ENCODE measurements at places on chromosomes 3 and 15. TPM values are rescaled to one million over a fixed set of nuclear protein-coding genes. Genes with fewer than 3 reads are reported as not detected.

- no peak for DNase-seq
These were observed 39.0 kb downstream of the U2SURP start for GRCh38 chr3:143040261-143040879.

DNA sequence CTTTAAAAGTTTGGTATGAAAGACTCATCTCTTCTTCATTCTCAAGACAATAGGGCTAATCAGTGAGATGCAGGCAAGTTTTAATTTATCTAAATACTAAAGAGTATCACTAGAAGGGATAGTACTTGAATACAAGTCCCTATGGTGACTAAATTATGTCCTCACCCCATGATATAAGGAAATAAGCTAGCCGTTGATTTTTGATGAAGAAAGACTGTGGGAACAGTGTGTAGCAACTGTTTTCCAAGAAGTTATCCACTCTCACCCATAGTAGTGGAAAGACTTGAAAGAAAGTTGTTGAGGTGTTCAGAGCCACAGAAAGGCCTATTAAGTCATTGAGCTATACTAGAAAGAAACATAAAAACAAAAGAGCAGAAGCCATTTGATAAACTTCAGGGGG, 36.7 kb downstream of the PIK3CA start:
- DNase-seq = no peak

GRCh38 chr3:120864541-120864940, 43.5 kb upstream of the STXBP5L start:
- no peak for DNase-seq

- no peak for DNase-seq
These were observed 47.4 kb downstream of the CBLB start for GRCh38 chr3:105821433-105821832.

DNA sequence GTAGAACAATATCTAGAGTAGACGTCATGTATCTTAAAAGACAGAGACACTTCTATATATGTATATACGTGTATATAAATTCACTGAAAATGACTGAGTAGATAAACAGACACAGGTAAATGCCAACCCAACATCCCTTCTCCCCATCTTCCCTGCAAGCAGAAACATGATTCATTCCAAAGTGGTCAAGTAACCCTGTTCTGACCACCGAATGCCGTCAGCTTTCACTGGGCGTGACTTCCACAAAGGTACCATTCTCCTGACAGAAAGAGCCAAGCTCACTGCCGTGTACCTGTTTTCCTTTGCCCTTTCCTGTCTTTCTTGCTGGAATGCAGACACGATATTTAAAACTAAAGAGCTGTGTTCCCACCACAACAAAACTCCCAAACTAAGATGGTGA, 76.7 kb downstream of the TAFA4 start:
- DNase-seq = no peak

DNA sequence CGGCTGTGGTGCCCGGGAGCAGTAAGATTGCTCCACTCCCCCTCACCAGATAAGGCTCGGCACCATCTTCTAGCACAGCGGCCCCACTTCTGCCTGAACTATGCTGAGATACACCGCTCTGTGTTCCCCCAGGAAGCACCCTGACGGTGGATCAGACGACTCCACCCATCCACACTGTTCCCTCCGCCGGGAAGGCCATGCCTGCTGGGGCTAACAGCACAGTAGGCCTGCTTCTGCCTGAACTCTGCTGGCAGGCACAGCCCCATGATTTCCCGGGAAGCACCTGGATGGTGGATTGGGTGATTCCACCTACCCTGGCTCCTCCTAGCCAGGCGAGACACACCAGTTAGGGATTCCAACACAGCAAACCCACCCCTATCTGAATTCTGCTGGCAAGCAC, 36.3 kb upstream of the PPM1L start:
- DNase-seq = no peak

DNA sequence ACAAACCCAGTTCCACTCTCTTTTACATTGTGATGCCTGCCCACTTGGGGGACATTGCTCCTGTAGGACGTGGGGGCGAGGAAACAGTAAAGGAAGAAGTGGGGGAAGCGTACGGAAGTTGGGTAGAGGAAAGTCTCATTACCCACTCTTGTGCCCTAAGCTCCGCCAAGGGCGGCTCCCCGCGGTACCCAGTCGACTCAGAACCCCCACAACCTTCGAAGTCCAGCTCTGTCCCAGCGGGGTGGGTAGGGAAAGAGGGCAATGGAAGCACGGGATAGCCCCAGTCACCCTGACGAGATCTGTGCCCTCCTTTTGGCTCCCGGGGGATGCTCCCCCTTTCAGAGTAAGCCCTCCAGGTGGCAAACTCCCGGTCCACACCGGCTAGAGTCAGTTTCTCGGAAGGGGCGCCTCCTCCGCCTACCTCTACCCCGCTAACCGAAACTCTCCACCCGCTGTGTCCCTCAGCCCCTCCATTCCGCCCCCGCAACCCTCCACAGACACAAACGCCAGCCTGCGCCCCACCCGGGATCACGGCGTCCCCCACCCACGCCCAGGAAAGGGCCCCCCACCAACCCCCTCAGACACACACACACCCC, 527 bp downstream of the CSNK1G1 start:
- peak; percentile 43 for DNase-seq

- DNase-seq = no peak
These were observed 51.7 kb downstream of the CADPS start for GRCh38 chr3:62823461-62824050.

- no peak for DNase-seq
These were observed 30.1 kb upstream of the CAPN3 start for GRCh38 chr15:42329161-42329560.

DNA sequence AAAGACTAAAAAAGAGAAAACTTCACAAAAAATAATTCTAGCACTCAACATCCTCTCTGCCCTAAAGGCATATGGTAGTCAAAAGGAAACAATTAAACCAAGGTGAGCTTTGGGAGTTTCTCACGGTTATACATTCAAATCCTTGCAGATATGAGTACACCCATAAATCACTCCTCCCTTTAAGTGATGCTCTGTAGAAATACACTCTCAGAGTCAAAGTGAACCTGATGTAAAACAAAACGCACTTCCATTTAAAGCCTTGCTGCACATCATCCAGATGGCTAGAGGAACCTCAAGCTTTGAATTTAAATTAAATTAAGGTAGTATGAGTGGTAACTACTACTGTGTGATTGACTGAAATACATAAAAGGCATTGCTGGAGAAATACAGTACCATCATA, 36.0 kb upstream of the AADAC start:
- DNase-seq = no peak

ABI3BP gene
- total RNA-seq = 5.2 TPM

PCOLCE2 gene
- 9.6 TPM for total RNA-seq

EXD1 gene
- total RNA-seq = not detected

TASOR gene
- total RNA-seq = 56.4 TPM

DNAH1 gene
- total RNA-seq = 13.1 TPM

KLHL18 gene
- 33.3 TPM for total RNA-seq

GABRA5 gene
- total RNA-seq = not detected
